ENCODE measurements at places on chromosomes 5 and 9.
A peak's percentile ranks its signal among the peaks of the same experiment; 100 is the strongest.

- no peak for DNase-seq
These were observed 364.1 kb downstream of the SPOCK1 start for GRCh38 chr5:137134920-137135532.

GRCh38 chr9:129570450-129571297, 50.2 kb downstream of the C9orf50 start:
- no peak for DNase-seq

DNA sequence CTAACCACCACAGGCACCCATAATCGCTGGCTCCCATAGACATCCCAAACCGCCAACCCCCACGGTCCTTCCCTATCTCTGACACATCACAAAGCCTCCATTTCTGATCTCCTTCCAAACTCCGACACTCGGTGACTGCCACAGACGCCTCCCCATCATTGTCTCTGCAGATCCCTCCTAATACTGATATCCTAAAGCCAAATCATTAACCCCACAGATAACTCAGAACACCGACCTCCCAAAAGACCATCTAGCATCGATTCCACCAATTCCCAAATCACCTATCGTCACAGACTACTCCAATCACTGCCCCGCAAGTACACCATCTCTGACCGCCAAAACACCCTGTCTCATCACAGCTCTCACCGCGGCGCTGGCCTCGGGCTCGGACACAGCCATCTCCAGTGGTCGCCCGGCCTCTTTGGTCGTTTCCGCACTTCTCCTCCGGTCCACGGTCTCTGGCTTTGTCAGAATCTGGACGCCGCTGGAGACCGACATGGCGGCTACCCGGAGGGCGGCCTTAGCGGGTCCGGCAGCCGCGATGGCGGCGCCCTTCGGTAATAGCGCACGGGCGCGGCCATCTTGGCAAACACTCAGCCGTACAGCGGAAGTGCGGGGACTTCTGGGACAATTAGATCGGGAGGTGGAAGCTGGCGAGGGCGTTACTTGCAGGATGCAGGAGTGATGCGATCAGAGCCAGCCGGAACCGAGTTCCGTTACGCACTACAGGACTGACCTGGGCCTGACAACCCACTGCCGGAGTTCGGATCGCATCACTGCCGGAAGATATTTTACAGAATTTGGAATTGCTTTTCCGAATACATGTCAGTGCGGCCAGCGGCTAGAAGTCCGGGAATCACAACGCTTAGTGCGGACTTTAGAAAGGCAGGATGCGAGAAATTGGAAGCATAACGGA, at the start of gene ZFP37:
Gene ZFP37 (minus strand): TSS at position 534 of the 916 bp plus-strand sequence. CDS start 36 bp downstream, at position 498.
- DNase-seq, result peak; percentile 62

DNA sequence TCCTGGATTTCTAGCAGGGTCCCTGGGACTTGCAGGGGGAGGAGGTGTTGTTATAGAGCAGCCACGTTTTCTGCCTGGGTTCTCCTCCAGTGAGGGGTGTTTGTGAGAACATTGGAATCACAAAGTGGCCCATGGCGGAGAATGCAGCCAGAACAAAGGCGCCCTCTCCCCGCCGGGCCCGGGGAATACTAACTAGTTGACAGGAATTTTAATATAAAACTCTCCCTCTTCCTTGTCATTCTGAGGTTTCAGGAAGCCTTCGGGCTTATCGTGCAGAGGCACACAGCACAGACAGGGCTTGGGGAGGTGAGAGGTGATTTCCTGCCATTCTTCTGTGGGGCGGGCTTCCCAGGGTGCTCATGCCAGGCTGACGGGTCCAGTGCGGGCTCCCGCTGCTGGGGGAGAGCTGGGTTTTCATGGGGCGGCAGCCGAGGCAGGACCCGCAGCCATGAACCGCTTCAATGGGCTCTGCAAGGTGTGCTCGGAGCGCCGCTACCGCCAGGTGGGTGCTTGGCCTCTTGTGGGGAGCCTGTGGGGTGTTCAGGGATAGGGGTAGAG, 37.7 kb downstream of the RGS3 start:
- no peak for DNase-seq

GRCh38 chr5:155897761-155898160, 429.2 kb upstream of the SGCD start:
- DNase-seq, result no peak
